ENCODE measurements at places on chromosomes 13 and 19.
A peak's percentile ranks its signal among the peaks of the same experiment; 100 is the strongest.

DNA sequence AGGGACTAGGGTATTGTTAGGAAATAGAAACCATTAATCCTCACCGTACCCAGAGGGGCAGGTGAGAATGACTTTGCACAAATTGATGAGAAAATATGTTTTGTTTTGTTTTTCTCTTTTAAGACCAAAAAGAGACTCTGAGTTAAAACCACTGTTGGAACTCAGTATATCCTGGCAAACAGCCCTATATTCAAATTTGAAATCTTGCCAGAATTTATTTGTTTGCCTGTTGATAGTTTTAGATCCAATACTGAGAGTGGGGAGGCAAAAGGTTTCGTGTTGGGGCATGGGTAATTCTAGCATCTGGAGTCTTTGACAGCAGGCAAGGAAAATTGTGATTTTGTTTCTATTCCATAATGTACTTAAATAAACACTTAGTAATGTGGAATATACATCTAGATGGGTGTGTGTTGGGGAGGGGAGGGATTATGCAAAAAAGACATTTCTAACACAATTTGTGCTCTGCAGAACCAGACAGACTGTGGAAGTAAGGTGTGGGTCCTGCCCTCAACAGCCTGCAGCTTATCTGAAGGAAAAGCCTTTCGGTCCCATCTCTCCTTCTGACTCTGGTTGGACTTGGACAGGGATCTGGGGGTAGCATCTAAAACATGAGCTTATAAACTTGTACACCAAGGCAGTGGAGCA lies 190.7 kb downstream of the OXGR1 start:
- DNase-seq, result no peak

GRCh38 chr19:11254666-11255065 lies 7.7 kb downstream of the DOCK6 start:
- DNase-seq, result no peak

DNA sequence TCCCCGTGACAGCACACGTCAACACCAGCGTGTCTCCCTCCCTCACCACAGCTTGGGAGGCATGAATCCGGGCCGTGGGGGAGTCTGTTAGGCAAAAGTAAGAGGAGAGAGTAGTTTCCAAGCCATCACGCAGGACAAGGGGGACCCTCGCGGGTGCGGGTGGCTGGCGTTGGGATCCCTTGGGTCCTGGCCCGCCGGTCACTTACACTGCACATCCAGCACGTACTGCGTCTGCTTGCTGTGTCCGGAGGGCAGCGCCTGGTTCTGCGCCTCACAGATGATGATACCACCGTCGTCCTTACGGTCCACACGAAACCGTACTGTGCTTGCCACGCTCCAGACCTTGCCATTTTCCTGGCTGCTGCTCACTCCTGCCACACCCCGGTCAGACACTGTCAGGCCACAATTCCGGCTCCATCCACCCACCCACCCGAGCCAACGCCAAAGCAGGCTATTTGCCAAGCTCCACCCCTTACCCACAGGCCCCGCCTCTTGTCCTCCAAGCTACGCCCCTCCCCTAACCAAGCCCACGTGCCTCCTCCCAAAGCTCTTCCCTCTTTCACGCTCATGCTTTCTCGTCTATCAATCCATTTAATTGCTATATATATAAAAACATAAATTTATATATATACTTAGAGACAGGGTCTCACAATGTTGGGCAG lies 6.6 kb upstream of the ZNF428 start:
- peak; percentile 33 for DNase-seq

DNA sequence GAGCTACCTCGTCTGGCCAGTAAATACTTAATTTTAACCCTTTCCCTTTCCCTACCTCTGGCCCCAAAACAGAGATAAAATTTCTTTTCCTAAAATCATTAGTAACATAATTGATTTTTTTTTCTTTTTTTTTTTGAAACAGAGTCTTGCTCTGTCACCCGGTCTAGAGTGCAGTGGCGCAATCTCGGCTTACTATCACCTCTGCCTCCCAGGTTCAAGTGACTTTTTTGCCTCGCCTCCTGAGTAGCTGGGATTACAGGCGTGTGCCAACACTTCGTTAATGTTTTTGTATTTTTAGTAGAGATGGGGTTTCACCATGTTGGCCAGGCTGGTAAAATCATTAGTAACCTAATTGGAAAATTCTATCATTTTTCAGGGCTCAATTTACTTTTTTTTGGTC lies 10.4 kb upstream of the TRIM13 start:
- no peak for DNase-seq

- DNase-seq, result no peak
Measured at GRCh38 chr13:85508683-85509329, 290.4 kb downstream of the SLITRK6 start.

All from CD8-positive, alpha-beta T cell (primary cell).